GM12892 (cell line): ENCODE measurements at places on chromosomes 5 and 9.

DNA sequence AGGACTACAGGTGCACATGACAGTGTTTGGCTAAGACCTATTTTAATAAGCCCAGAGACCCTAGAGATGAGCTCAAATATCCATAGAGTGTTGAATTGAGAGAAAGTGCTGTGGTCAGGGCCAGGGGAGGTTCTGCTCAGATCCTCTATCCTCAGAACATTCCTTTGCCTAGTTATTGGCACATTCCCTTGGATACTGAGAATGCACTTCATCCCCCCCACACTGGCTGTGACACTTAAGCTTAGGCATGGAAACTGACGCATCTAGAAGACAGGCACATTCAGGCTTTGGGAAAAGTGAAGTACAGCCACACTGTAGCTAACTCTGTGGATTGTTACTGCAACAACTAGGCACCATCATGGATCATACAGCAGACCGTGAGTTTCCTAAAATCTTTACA lies 27.1 kb upstream of the RASGRF2 start:
- no peak for DNase-seq

DNA sequence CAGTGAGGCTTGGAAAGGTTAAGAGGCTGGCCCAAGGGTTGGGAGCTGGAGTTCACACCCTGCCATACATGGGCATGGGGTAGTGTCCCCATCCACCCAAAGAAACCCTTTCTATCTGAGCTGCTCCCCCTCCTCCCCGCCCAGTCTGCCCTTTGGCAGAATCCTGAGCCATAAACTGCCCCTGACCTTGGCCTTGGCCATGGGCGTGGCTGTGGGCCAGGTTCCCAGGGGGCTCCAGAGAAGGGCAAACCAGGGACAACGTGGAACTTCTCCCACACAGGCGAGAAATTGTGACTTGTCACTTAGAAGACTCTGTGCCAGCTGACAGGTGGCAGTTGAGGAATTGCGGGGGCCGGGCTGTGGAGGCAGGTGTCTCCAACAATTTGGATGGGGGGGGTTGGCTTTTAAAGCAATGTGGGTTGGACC lies 4.8 kb downstream of the FAM78A start:
- no peak for DNase-seq

GRCh38 chr9:89863141-89863540 lies 258.3 kb downstream of the GADD45G start:
- DNase-seq, result no peak

DNA sequence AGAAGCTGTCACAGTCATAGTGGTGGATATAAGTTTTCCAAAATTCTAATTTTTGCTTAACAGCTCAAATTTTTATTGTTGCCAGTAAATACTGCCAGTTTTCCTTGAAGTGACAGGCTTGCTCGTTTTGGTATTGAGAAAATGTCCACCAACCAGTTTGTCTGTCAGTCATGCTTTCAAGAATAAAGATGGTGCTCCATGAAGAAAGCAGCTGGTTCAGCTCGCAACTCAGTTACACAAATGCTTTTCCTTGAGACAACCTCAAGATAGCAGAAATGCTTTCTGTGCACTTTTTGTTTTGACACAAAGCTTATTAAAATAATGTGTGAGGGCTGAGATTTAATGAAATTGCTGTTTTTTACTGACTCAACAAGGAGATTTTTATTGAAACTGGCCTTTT lies 135.7 kb downstream of the LRRC70 start:
- DNase-seq, result no peak

- DNase-seq, result peak; percentile 98
Observed at GRCh38 chr9:137114613-137115393, at the start of gene DPP7. TSS of gene DPP7 (minus strand) at chr9:137114733. CDS start at chr9:137114713, 20 bp downstream.

- DNase-seq, result no peak
Observed at GRCh38 chr5:6581090-6581489, 51.8 kb downstream of the NSUN2 start.

DNA sequence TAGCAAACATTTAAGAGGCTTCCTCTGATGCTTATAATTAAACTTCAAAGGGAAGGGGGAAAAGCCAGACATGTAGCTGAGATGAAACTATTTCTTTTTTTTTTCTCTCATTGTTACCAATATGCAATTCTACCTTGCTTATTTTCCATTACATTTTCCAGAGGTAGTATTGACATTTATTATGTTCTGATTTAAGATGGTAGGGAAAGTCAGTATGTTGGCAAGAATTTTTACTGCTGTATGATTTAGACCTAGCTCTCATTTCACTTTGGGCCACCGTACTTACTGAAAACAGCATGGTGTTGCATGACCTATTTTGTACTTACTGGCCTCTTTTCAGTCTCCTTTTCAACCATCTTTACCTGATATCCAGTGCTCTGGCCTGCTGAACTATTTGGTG lies 9.6 kb upstream of the SPINK6 start:
- DNase-seq, result no peak

DNA sequence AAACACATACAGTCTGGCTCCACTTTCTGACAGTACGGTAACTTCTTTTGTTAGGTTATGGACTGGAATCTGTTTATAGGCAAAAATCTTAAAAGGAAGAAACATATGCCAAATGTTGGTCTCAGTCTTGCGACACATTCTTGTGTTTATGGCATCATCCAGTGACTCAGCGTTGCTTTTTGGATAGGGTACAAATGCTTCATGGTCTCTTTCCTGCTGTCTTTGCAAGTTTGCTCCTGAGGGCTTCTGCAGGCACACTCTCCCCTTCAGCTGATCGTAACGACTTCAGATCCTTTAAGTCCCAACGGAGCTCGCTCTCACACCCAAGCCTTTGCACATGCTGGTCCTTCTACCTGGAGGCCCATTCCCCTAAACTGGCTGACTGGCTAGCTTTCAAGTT lies 23.6 kb upstream of the TNFSF8 start:
- DNase-seq, result no peak

DNA sequence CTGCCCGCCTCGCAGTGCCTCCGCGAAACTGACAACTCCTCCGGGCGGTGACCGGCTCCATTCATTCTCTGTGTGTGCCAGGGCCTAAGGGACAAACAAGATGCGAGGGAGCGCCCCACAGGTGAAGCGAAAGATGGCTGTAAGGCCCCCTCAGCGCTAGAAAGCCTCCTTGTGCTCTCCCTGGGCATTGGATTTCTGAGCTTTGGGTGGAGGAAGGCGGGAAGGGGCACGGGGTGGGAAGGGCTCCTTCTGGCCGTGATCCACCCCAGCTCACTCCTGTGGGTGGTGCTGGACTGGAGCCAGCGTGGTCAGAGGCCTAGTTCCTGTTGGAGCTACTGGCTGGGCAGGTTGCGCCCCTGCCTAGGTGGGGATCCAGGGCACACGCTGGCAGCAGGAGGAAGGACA lies 943 bp downstream of the GALNT12 start:
- no peak for DNase-seq

DNA sequence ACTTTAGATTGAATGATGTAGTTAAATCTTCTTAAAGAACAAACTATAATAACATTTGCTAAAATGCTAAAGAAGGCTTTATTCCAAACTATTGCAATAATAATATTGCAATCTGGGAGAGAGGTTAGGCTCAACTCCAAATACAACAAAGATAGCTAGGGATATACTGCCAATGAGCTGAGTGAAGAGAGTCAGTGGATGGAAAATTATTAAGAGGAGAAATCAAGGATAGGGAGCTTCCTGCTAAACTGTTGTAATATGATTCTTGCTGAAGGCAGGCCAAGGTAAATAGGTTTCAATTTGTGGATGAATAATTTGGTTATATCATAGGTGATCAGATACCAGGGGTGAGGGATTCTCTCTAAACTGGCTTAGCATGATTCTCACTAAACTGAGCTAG lies 1651.5 kb downstream of the EFNA5 start:
- DNase-seq, result no peak

GRCh38 chr9:3868466-3868865 lies 342.7 kb upstream of the RFX3 start:
- no peak for DNase-seq

GRCh38 chr5:96651047-96651446 lies 11.1 kb upstream of the CAST start:
- DNase-seq, result no peak

- no peak for DNase-seq
Observed at GRCh38 chr5:181045316-181045715, 5.2 kb downstream of the BTNL9 start.

- DNase-seq, result no peak
Observed at GRCh38 chr5:38888041-38888440, 42.2 kb downstream of the OSMR start.

DNA sequence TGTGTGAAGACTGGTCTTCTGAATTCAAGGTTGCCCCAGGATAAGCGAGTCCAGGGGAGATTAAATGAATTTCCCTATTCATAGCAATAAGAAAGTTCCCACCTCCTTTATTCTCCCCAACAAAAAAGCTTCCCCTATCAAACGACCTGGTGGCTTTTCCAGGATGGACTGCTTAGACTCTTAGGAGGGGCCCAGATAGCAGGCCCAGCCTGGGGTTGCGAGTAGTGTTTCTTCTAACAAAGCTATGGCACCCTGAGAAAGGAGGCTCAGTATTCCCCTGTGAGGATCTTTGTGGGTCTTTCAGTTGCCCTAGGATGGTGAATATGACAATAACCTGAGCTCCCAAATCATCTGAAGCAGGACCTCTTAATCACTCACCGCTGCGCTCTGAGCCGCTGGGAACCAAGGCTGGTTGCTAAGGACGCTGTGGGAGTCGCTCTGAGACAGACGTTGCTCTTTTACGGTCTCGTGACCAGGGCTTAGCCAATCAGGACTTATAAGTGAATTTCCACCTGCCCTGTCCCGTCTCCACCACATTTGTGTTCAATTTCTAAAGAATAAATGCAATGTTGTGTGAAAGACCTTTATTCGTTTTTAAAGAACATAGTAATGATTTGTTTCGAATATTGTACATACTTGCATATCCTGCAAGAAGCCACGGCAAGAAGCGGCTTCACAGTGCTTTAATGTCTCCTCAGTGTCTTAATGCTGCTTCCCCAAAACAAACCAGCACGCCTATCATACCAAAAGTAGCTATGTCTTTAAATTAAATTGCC lies at the start of gene TMEM232:
TMEM232 (minus strand) TSS at position 423 of the 776 bp plus-strand sequence. CDS start 59,319 bp downstream, outside the sequence.
- DNase-seq, result no peak

GRCh38 chr9:2134391-2134790 lies 119.2 kb downstream of the SMARCA2 start:
- no peak for DNase-seq

- no peak for DNase-seq
Observed at GRCh38 chr9:81468084-81468595, 221.2 kb downstream of the TLE1 start.

- DNase-seq, result no peak
Observed at GRCh38 chr9:108160706-108161355, 671.3 kb upstream of the KLF4 start.

DNA sequence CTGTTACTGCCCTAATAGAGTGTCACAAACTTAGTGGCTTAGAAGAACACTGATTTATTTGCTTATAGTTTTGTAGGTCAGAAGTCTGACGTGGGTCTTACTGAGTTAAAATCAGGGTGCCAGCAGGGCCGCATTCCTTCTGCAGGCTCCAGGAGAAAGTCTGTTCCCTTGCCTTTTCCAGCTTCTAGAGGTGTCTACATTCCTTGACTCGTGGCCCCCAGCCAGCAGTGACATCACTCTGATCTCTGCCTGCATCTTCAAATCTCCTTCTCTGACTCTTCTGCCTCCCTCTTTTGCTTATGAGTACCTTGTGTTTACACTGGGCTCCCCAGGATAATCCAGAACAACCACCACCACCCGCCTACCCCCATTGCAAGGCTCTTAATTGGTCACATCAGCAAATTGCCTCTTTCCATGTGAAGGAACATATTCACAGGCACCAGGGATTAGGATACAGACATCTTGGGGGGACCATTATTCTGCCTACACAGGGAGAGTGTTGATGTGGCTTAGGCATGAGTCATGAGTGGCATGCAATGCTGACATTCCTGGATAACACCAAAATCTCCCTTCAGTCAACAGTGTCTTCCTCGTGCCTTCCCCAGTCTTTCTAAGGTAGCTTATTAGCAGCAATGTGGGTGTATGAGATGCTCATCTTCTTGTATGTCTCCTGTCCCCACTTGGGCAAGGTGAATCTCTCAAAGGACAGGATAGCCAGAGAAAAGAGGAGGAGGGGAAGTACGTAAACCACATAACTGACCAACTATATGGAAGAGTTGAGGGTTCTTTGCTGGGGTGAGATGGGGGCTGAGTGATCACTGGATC lies 24.4 kb downstream of the CYFIP2 start:
- DNase-seq, result no peak

DNA sequence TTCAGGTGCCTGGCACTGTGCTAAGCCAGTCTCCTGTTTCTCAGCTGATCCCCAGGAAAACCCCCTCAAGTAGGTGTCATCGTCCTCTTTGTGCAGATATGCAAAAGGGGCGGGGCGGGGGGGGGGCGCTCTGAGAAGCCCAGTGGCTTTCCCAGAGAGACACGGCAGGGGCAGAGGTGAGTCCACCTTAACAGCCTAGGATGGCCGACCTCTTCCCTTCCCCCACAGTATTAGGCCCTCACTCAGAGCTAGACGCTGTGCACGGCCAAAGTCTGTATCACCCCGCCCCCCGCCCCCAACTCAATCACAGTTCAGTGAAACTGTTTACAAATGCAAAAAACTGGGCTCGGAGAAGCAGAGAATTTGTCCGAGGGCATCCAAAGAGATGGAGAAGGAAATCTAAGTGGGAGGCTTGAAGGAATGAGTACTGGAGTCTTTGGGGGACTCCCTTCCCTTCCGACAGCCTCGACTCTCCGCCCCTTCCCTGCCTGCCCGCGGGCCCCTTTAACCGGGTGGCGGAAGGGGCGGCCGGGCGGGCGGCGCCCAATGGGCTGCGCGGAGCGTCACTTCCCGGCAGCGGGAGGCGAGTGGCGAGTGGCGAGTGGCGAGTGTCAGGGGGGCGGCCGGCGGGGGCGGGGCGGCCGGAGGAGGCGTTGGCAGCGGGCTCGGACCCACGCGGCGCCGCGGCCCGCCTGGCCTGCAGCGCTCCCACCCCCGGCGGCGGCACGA lies at the start of gene ERGIC1:
ERGIC1 (plus strand) TSS at position 566 of the 729 bp plus-strand sequence; CDS start at position 729, 163 bp downstream.
- peak; percentile 83 for DNase-seq

- DNase-seq, result no peak
Observed at GRCh38 chr5:121841892-121842291, 9.8 kb upstream of the FTMT start.

DNA sequence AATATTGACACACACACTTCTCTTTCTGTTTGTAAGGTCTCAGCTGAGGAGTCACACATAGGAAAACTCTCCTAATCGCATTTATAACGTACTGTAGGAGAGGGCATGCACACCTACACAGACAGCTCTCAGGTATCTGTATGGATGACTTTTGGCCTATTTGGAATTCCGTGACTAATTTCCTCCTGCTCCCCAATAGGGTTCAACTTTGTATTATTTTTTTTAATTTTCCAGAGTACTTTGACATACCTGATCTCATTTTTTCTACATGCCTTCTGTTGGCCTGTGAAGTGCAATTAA lies 195.9 kb downstream of the ARHGAP26 start:
- DNase-seq, result no peak

GRCh38 chr5:52502460-52502999 lies 285.2 kb upstream of the ITGA1 start:
- no peak for DNase-seq

- DNase-seq, result no peak
Observed at GRCh38 chr9:85142968-85143367, 473.4 kb downstream of the NTRK2 start.

- DNase-seq, result peak; percentile 71
Observed at GRCh38 chr9:137064027-137064879, 6.1 kb downstream of the SAPCD2 start.
